ENCODE measurements at places on chromosomes 16 and 17.

GRCh38 chr16:75919664-75920063, 193.4 kb upstream of the CPHXL start:
- DNase-seq: no peak

DNA sequence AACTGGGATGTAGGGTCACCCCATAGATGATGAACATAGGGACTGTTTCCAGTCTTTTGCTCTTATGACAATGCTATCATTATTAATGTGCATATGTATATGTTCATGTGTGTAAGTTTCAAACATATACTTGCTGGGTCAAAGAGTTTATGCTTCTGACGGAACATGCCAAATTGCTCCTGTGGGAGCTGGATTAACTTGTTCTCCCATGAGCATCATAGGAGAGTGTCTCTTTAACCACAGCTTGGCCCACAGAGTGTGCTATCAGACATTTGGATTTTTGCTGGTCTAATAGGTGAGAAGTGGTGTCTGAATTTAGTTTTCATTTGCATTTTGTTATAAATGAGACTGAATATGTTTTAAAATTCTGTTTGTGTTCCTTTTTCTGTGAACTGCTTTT, 22.3 kb upstream of the ADORA2B start:
- DNase-seq: no peak

- peak; percentile 74 for DNase-seq
Measured at GRCh38 chr17:31541559-31541958, 150.1 kb downstream of the RAB11FIP4 start.

- peak; percentile 59 for DNase-seq
Measured at GRCh38 chr16:87392821-87393679, 914 bp downstream of the MAP1LC3B start.

- DNase-seq: no peak
Measured at GRCh38 chr17:49406421-49407061, 8.1 kb downstream of the PHB1 start.

- DNase-seq: no peak
Measured at GRCh38 chr17:64328859-64329531, 61.7 kb downstream of the PECAM1 start.

- peak; percentile 69 for DNase-seq
Measured at GRCh38 chr17:4710693-4711634, 532 bp downstream of the ARRB2 start.

DNA sequence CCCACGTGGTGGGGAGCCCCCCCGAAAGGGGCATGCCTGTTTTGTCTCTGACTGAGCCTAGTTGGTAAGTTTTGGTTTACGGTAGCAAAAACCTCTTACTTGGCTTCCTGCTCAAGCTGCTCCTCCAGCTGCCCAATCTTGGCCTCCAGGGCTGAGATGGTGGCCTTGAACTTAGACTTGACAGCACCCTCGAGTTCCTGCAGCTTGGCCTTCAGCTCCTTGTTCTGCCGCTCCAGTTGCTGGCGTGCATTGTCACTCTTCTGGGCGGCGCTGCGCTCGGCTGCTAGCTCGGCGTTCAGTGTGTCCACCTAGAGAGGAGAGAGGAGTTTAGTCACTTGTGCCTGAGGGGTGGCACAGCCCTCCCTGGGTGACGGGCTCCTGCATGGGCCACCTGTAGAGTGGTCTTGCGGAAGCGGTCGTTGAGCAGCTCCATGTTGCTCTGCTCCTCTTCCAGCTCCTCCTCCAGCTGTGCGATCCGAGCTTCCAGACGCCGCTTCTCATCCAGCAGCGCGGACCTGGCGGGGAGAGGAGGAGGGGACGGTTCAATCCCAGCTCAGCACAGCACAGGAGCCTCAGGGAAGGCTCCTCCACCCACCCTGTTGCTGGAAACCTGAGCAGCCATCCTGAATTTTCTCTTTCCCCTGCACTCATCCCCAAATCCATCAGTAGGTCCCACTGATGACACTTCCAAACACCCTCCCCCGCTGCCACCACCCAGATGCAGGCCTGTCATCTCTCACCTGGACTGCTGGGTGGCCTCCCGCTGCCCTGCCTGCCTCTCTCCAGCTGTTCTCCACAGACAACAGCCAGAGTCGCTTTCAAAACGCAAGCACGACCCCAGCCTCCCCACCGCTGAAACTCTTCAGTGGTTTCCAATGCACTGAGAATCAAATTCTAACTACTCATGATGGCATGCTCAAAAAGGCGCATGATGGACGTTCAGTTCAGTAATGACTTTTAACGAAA, 44.6 kb downstream of the NDEL1 start:
- DNase-seq: no peak

DNA sequence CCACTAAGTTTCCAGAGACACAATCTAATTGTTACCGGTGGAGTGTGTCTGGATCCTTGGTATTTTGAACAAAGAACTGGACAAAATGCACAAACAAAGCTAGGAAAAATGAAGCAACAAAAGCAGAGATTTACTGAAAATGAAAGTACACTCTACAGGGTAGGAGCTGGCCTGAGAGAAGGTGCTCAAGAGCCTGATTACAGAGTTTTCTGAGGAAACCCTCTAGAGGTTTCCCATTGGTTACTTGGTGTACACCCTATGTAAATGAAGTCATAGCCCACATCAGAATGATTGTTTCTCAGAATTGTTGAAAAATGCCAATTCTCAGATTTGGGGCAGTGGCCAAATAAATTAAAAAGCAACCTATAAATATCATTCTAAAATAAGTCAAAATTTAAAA, 436.4 kb downstream of the KCNJ18 start:
- DNase-seq: no peak

GRCh38 chr16:68806422-68806821, 36.9 kb upstream of the TANGO6 start:
- DNase-seq: no peak

DNA sequence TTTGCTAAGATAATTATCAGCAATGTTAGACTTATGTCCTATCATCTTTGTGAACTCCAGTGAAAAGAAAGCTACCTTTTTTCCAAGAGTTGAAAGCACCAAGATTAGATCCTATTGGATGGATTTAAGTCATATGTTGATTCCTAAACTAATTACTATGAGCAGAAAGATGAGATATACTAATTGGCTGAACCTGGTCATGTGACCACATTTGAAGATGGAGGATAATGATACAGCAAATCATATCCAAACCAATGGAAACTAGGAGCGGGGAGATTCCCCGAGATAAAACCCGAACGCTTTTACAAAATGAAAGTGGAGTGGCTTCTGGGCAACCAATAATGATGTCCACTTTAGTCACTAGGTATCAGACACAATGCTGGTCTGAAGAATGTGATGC, 1060.2 kb upstream of the EEF2KMT start:
- DNase-seq: no peak

DNA sequence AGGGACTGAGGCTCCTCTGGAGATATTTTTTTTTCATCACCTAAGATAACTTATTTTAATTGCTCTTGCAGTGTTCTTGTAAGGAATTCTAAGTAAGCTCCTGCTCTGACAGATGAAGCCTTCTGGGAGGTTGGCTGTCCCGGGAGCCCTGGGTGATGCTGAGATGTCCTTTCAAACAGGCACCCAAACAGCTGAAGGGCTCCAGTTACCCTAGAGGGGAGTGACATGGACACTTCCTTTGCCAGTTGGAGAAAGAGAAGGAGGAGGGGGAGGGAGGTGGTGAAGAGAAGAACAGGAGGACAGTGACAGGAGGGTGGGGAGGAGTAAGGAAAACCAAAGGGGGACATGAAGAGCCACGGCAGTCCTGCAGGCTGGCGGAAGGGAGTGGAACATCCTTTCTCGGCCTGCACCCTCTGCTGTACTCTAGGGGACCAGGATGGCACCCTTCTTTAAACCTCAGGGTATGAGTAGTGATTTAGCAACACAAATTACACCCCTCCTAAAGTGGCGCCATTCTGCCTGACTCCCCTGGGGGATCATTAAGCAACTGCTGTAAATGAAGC, 51.8 kb downstream of the MYH3 start:
- no peak for DNase-seq

DNA sequence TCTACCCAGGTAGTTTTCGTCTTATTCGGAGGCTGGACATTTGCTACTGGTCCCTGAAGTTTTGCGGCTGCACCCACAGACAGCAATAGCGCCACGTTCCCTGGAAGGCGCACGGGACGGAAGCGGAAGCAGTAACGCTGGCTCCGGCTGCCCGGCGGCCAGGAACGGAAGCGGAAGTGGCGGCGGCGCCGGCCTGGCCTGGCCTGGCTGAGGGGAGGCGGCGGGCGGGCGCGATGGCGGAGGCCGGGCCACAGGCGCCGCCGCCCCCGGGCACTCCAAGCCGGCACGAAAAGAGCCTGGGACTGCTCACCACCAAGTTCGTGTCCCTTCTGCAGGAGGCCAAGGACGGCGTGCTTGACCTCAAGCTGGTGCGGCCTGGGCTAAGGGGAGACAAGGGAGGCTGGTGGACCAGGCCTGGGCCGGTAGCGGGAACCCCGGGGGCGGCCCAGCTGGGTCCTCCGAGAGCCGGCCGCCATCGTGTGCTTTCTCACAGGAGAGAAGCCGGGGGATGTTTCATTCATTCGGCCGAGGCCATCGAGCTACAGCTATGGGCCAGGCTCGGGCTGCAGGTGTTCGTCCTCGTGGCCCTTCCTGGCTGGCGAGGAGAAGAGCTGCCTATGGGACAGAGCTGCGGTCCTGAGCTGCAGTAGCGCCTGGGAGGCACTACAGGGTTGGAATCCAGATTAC, at the start of gene E2F4:
TSS of gene E2F4 (plus strand) at position 161 of the 687 bp plus-strand sequence. CDS start at position 234, 73 bp downstream.
- peak; percentile 97 for DNase-seq

DNA sequence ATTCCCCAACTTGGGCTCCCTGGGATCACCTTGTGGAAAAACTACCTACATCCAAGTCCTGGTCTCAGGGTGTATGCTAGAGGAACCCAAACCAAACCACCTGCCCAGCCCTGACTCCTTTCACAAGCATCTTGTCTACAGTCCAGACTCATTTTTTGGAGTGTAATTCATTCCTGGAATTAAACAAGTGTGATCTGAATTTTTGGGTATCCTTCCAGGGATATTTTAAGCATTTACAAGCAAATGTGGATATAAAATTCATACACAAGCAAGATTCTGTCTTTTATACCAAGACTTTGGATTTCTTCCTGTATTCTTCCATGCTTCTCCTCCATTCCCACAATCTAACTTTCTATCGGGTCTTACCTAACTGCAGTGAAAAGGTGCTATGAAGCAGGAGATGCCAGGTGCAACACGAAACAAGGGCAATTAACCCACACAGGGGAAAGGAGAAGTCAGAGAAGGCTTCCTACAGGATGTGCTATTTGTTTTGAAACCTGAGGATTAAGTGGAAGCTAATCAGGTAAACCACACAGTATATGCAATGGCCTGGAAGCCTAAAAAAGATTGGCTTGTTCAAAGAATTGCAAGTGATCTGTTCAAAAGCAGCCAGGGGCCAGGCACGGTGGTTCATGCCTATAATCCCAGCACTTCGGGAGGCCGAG, 417.2 kb upstream of the C16orf82 start:
- DNase-seq: no peak

DNA sequence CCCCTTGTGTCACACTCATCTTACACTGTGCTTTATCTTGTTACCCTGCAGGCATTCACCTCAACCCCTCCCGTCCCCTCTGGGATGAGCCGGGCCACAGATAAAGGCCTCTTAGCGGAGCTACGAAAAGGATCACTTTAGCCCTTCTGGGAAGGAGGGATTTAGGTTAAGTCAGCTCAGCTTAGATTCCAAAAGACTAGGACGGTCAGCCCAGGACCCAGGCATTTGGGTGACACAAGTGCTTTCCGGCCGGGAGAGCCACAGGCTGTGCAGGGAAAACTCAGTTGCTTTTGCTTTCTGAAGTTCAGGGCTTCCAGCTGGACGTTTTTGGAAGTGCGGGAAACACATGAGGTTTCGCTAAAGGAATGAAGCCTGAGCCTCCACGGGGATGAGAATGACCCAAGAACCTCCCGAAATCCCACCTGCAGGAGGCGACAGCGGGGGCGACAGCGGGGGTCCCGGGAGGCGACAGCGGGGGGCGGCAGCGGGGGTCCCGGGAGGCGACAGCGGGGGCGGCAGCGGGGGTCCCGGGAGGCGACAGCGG, 11.6 kb upstream of the METRNL start:
- DNase-seq: no peak

- DNase-seq: peak; percentile 90
Measured at GRCh38 chr17:40075201-40075941, 12.6 kb downstream of the THRA start.

GRCh38 chr16:67538666-67539101, 10.1 kb downstream of the RIPOR1 start:
- no peak for DNase-seq

GRCh38 chr17:42682722-42683403, 532 bp downstream of the CNTNAP1 start:
- peak; percentile 61 for DNase-seq

- no peak for DNase-seq
Measured at GRCh38 chr17:11140501-11140900, 100.5 kb upstream of the SHISA6 start.

GRCh38 chr16:31874366-31875111, 932 bp downstream of the ZNF267 start:
- DNase-seq: peak; percentile 78

DNA sequence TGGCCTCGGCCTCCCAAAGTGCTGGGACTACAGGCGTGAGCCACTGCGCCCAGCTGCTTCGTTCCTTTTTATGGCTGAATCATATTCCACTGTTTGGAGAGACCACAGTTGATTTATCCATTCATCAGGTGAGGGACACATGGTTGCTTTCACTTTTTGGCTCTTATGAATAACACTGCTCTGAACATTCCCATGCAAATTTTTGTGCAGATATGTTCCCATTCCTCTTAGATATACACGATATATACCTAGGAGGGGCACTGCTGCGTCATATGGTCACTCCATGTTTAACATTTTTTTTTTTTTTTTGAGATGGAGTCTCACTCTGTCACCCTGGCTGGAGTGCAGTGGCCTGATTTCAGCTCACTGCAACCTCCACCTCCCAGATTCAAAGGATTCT, 13.9 kb upstream of the GLIS2 start:
- no peak for DNase-seq

DNA sequence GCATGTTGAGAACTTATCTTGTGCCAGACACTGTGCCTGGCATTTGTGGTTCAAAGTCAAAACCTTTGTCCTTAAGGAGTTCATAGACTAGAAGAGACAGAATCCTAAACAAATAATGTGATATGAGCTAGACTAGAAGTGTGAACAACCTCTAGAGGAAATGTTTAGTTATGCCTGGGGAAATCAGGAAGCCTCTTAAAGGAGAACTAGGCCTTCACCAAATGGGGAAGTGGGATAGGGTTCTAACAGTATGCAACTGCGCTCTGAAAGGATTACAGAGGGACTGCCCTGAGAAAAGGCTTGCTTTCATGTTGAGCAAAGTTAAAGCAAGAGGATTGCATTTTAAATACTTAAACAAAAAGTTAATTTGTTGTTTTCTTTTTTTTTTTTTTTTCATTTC, 4.9 kb downstream of the RUNDC1 start:
- peak; percentile 86 for DNase-seq

DNA sequence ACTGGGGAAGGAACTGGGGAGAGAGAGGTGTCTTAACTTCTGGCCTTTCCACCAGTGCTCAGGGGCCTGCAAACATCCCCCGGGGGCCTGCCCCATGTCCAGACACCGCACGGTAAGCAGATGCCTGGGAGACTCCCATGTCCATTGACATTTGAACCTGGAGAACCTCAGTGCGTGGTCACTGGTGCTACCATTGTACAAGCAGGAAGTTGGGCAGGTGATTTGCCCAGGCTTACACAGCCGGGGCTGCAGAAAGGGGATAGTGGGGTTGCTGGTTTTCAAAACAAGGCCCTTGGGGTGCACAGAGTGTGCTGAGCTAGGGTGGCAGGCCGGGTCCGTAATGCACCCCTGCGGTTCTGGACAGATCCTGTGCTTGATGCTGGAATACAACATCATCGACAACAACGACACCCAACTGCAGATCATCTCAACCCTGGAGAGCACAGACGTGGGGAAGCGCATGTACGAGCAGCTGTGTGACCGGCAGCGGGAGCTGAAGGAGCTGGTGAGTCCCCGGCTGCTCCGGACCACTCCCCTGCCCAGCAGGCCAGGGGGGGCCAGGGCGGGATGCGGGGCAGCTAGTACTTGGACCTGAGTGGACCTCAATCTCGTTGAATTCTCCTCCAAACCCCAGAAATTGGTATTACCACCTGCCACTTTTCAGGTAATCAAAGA, 77.7 kb upstream of the PLCG2 start:
- no peak for DNase-seq
